ENCODE measurements at places on chromosomes 2 and 18. TPM values are rescaled to one million over a fixed set of nuclear protein-coding genes. Genes with fewer than 3 reads are reported as not detected.

SLC19A3 gene
- not detected for polyA plus RNA-seq

PLEK gene
- 135 TPM for polyA plus RNA-seq

REG3G gene
- not detected for polyA plus RNA-seq

ITPRIPL1 gene
- polyA plus RNA-seq: 17.5 TPM

GALNT3 gene
- polyA plus RNA-seq: 2.2 TPM

Measured in CD8-positive, alpha-beta memory T cell (primary cell).